ENCODE measurements at places on chromosomes 5 and 9. TPM values are rescaled to one million over a fixed set of nuclear protein-coding genes. Genes with fewer than 3 reads are reported as not detected.
A peak's percentile ranks its signal among the peaks of the same experiment; 100 is the strongest.

The SLC6A7 gene
- polyA plus RNA-seq = not detected

The GRM6 gene
- polyA plus RNA-seq = not detected

The GNA14 gene
- not detected for polyA plus RNA-seq

The SLC6A18 gene
- polyA plus RNA-seq = not detected

The ZNF608 gene
- polyA plus RNA-seq = not detected

The KCNMB1 gene
- 0.18 TPM for polyA plus RNA-seq

The OR1J2 gene
- polyA plus RNA-seq = not detected

The ZBTB26 gene
- polyA plus RNA-seq = 1.4 TPM

The GADD45G gene
- not detected for polyA plus RNA-seq

The FBP1 gene
- polyA plus RNA-seq = 25.5 TPM

The OR1L4 gene
- polyA plus RNA-seq = not detected

The FBLL1 gene
- not detected for polyA plus RNA-seq

The PCDHB5 gene
- polyA plus RNA-seq = not detected

- DNase-seq = no peak
- no peaks in the 10 kb centered on the region for H3K36me3 ChIP-seq
- no peak overlapping the region for H3K4me3 ChIP-seq
- no peaks in the 10 kb centered on the region for H3K4me1 ChIP-seq
- no peaks in the 10 kb centered on the region for H3K27me3 ChIP-seq
Observed at GRCh38 chr5:28046596-28046995, 1008.2 kb upstream of the CDH9 start.

DNA sequence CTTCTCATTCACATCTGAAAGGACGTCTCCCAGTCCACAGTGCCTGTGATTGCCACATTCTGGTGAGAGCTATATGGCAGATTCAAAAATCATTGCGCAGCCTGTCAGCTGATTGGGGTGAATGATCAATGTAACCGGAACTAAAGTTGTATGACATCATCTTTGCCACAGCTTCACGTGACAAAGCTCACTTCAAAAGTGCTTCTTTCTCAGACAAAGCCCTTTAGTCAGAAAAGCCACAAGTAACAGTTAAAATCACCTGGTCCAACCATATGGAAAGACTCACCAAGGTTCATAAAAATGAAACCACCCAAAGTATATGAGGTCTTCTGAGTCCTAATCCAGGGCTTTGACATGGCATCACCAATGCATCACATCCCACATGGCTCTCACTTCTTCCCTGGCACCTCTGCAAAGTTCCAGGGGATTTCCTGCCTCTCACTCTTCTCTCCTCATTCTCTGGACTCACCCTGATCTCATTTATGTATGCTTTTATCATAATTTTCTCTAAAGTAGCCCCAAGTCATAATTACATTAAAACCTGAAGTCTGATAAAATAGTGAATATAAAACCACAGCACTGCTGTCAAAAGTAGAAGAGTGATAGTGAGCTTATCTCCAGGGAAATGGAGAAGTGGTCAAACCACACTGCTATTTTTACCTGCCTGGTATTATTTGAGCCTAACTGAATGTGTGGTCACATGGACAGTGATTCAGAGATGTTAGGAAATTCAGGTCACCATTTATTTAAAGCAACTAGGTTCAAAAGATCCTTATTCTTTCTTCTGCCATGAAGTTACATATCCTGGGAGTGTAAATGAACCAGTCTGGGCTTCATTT is 193.1 kb upstream of the PTGER4 start:
- DNase-seq = peak; percentile 23
- peak overlapping the region; percentile 55 for H3K27ac ChIP-seq
- no peaks in the 10 kb centered on the region for H3K36me3 ChIP-seq
- H3K4me1 ChIP-seq = peaks cover 12% of the 10 kb centered on the region

DNA sequence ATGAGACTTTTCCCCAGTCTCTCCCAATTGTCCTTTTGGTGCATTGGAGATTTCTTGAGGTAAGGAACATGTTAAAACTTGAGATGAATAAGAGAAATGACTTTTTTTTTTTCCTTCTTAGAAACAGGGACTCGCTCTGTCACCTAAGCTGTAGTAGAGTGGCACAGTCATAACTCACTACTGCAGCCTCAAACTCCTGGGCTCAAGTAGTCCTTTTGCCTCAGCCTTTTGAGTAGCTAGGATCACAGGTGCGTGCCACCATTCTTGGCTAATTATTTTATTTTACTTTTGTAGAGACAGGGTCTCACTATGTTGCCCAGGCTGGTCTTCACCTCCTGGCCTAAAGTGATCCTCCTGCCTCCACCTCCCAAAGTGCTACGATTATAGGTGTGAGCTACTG is 25.9 kb downstream of the CDC42SE2 start:
- peaks cover 3% of the 10 kb centered on the region for H3K27me3 ChIP-seq
- H3K4me1 ChIP-seq = peaks cover 82% of the 10 kb centered on the region
- peak overlapping the region; percentile 84 for H3K27ac ChIP-seq
- H3K36me3 ChIP-seq = peaks cover 6% of the 10 kb centered on the region

GRCh38 chr9:77679088-77679487 is 31.0 kb upstream of the GNA14 start:
- H3K27me3 ChIP-seq = peaks cover 5% of the 10 kb centered on the region
- no peak overlapping the region for H3K27ac ChIP-seq
- no peaks in the 10 kb centered on the region for H3K4me1 ChIP-seq
- no peaks in the 10 kb centered on the region for H3K36me3 ChIP-seq

DNA sequence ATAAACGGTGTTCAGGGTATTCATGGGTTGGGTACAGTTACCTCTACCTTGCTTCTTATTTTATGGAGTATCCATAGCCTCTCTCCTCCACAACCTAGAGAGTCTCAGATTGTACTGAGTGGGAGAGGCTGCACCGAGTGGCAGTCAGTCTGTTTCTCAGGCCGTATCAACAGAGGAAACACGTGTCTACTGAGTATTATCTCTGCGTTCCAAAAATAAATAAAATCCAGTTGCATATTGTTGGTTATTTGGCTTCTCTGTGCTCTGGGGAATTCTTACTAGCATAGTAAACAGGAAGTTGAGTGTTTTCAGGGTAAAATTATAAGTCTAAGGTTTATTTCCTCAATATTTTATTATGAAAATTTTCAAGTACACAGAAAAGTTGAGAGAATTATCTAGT is 231.0 kb downstream of the ARHGEF28 start:
- H3K4me3 ChIP-seq = no peak overlapping the region
- H3K27me3 ChIP-seq = no peaks in the 10 kb centered on the region
- H3K27ac ChIP-seq = no peak overlapping the region
- no peak for DNase-seq
- no peaks in the 10 kb centered on the region for H3K4me1 ChIP-seq
- H3K36me3 ChIP-seq = peaks cover 17% of the 10 kb centered on the region

DNA sequence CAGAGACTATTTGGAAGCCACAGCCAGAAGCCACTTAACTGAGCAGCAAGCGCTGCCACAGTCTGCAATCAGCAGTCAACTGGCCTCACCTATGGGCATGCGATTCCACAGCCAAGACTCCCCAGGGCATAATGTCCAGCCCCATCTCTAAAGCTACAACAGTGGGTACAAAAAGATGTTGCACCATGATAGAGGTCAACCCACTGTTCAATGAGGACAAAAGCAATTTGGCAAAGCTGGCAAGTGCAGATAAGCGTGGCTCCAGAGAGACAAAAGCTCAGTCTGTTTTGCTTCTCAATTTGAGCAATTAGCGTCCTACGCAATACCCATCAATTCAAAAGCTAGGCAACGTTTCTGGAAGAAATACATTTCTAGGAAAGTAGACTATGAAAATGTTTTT is 3.2 kb downstream of the TAS2R1 start:
- no peak for DNase-seq
- H3K27me3 ChIP-seq = peaks cover 2% of the 10 kb centered on the region
- no peak overlapping the region for H3K4me3 ChIP-seq
- H3K36me3 ChIP-seq = no peaks in the 10 kb centered on the region
- no peaks in the 10 kb centered on the region for H3K4me1 ChIP-seq

DNA sequence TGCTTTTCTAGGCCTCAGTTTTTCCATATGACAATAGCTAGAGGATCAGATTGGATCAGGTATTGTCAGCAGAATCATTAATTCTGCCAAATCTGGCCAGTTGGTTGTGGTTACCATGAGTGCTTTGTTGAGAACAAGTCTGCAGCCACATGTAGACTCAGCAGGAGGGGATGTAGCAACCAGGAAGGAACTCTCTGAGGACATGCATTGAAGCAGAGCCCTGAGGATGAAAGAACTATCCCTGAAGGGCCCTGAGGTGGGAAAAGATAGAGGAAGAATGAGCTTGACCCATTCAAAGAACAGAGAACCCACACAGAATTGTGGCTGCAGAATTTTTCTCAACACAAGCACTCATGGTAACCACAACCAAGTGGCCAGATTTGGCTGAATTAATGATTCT is 60.1 kb upstream of the AFAP1L1 start:
- no peaks in the 10 kb centered on the region for H3K36me3 ChIP-seq
- H3K4me3 ChIP-seq = no peak overlapping the region
- H3K4me1 ChIP-seq = no peaks in the 10 kb centered on the region
- H3K27ac ChIP-seq = no peak overlapping the region

DNA sequence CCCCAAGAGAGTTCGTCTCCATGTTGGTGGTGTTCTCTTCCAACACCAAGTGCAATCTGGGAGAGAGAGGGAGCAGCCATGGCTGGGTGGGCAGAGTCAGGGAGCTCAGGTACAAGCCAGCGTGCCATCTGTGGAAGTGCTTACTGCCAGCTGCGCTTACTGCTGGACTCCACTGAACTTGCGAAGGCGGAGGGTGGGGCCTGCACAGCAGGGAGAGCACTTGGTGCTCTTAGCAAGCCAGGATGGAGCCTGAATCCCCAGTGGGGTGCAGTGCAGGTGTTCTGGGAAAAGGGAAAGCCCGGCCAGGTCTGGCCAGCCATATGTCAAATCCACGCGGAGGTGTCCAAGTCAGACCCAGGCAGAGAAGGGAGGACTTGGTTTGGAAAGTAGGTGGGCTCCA is 142.0 kb downstream of the FANCC start:
- no peaks in the 10 kb centered on the region for H3K36me3 ChIP-seq
- no peaks in the 10 kb centered on the region for H3K4me1 ChIP-seq
- H3K4me3 ChIP-seq = no peak overlapping the region
- no peak for DNase-seq
- H3K27ac ChIP-seq = no peak overlapping the region

DNA sequence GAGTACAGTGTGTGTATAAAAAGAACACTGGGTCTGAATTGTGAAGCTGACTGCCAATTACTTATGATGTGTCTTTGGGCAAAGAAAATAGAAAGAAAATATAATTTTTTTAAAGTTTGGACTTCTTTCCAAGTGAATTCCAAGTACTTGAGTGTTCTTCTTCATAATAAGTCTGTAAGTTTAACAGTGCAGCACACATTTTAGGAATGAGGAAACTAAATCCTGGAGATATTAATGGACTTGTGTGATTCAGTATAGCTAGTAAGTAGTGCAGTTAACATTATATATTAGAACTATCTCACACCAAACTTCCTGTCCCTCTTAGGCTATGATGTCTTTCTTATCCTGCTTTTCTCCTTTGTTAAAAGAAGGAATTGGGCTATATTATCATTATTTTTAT is 1953.8 kb downstream of the MAT2B start:
- DNase-seq = no peak
- no peaks in the 10 kb centered on the region for H3K36me3 ChIP-seq
- no peak overlapping the region for H3K27ac ChIP-seq

DNA sequence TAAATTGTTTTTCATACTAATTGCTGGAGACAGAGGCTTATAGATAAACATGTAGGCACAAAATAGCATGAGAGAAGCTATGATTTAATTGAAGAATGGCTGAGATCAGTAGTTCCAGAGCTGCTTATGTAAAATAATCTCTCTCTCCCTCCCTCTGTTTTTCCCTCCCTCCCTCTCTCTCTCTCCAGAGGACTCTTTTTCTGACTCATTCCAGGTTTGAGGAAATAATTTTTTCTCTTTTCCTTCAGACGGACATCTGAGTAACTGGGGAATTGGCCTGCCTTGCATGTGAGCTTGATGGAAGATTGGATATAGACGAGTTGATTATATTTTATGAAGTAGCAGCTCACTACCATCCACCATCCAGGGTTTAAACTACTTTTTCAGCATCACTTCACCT is 35.5 kb downstream of the KCTD16 start:
- H3K4me3 ChIP-seq = no peak overlapping the region
- H3K36me3 ChIP-seq = no peaks in the 10 kb centered on the region
- H3K4me1 ChIP-seq = no peaks in the 10 kb centered on the region
- no peak overlapping the region for H3K27ac ChIP-seq

GRCh38 chr9:133737774-133738639 is at the start of gene SARDH:
Gene SARDH (minus strand): TSS chr9:133738352. CDS start chr9:133734173, 4,179 bp downstream.
- peak within 1 kb of the TSS; percentile 69 for H3K4me3 ChIP-seq
- H3K4me1 ChIP-seq = peaks cover 8% of the 10 kb centered on the region
- H3K27me3 ChIP-seq = no peaks in the 10 kb centered on the region
- DNase-seq = peak; percentile 45

- H3K27ac ChIP-seq = peak overlapping the region; percentile 55
- H3K4me3 ChIP-seq = peak overlapping the region; percentile 79
- DNase-seq = peak; percentile 83
- peaks cover 40% of the 10 kb centered on the region for H3K4me1 ChIP-seq
- H3K27me3 ChIP-seq = peaks cover 36% of the 10 kb centered on the region
Observed at GRCh38 chr5:180090098-180090768, 18.7 kb upstream of the RNF130 start.

- no peak for DNase-seq
- H3K4me3 ChIP-seq = peak overlapping the region; percentile 94
- peaks cover 7% of the 10 kb centered on the region for H3K36me3 ChIP-seq
- H3K4me1 ChIP-seq = peaks cover 46% of the 10 kb centered on the region
- peak overlapping the region; percentile 100 for H3K27ac ChIP-seq
Observed at GRCh38 chr5:138336952-138337684, 948 bp upstream of the FAM53C start.

DNA sequence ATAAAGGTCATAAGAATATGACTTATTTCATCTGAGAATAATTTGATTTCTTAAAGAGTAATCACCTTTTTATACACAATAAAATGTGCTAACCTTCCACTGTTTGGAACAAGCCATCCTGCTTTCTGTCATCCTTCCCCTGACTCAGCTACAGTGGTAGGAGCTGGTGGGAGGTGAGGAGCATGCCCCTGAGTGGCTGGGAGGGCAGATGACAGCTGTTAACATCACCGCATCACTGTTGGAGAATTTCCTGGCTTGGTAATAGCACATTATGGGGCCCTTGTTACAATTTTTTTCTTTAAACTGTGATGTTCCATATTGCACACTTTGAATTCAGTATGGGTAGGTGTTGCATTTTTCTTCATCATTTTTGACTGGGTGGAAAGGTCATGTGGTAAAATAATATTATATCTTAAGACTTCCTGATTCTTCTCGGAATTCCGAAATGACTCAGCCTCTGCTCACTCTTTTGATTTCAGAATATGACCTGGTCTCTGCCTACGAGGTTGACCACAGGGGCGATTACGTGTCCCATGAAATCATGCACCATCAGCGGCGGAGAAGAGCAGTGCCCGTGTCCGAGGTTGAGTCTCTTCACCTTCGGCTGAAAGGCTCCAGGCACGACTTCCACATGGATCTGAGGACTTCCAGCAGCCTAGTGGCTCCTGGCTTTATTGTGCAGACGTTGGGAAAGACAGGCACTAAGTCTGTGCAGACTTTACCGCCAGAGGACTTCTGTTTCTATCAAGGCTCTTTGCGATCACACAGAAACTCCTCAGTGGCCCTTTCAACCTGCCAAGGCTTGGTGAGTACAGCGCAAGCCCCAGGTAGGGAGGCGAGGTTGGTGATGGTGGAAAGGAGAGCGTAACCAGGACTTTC is 5.8 kb downstream of the ADAMTS16 start:
- DNase-seq = no peak
- H3K4me3 ChIP-seq = no peak overlapping the region
- H3K4me1 ChIP-seq = no peaks in the 10 kb centered on the region
- no peak overlapping the region for H3K27ac ChIP-seq
- H3K36me3 ChIP-seq = no peaks in the 10 kb centered on the region
- peaks cover 1% of the 10 kb centered on the region for H3K27me3 ChIP-seq

- no peak overlapping the region for H3K27ac ChIP-seq
- H3K4me1 ChIP-seq = no peaks in the 10 kb centered on the region
- no peaks in the 10 kb centered on the region for H3K36me3 ChIP-seq
Observed at GRCh38 chr5:89996890-89997289, 412.7 kb downstream of the CETN3 start.
